ENCODE measurements at places on chromosomes 3 and 15.

- DNase-seq = no peak
These were observed 911 bp downstream of the RFTN1 start for GRCh38 chr3:16512435-16513140.

GRCh38 chr15:83062768-83063180, 4.3 kb downstream of the BTBD1 start:
- DNase-seq = no peak

DNA sequence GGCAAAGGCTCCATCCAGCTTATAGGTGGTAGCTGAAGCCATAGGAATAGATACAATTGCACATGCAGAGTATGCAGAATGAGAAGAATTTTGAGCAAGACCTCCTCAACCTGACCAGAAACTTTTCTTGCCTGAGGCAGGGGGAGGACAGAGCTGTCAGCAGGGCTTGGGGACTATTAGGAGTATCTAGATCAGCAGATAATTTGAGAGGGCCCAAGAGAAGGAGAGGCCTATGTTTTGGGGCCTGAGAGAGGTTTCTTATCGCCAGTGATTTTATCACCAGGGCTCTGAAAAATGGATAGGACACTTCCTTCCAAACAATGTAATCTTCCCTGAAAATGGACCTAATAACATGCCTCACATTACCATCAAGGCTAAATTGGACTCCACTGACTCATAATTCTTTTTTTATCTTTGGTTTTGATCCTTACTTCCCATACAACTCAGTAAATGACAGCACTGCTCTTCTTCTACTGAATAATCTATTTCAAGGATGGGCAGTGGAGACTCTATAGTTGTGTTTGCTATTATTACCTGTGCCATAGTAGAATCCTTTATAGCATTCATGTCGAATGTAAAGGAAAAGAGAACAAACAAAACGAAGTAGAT, 15.8 kb upstream of the RAMAC start:
- no peak for DNase-seq

- no peak for DNase-seq
These were observed 20.0 kb downstream of the SLC28A1 start for GRCh38 chr15:84904419-84904818.

GRCh38 chr3:132311841-132312240, 5.4 kb upstream of the ACP3 start:
- DNase-seq = peak; percentile 2

DNA sequence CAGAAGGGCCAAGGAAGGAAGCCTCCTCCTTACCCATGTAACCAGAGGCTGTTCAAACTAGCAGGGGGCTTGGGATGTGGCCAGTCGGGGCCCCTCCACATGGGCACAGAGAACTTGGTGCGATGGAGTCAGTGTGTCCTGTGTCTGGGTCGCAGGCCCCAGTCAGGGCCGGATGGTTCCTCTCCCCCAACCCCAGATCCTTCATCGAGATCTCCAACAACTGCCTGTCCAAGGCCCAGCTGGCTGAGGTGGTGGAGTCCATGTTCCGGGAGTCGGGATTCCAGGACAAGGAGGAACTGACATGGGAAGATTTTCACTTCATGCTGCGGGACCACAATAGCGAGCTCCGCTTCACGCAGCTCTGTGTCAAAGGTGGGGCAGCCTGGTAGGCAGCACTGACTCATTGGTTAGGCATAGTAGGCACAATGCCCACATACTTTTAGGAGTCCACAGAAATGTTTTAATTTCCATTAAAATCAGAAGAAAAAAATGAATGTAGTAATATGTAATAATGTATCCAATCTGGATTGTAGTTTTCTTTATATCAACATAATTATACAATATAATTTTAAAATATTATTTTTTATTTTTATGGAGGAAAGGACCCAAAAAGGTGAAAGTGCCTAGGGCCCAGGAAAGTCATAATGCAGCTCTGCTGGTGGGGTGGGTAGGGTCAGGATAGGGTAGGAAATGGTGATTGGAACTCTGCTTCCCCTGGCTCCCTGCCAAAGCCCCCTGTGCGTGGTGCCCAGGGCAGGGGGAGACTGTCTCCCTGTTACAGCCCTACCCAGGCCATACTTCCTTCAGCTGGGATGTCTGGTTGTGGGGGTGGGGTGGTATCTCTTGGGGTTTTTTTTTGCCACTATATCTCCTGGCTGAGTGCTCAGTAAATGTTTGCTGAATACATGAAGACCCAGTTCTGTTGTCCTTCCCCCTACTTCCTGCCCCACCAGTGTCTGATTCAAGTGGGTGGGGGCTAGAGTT, 18.6 kb downstream of the DUOX1 start:
- DNase-seq = peak; percentile 14

DNA sequence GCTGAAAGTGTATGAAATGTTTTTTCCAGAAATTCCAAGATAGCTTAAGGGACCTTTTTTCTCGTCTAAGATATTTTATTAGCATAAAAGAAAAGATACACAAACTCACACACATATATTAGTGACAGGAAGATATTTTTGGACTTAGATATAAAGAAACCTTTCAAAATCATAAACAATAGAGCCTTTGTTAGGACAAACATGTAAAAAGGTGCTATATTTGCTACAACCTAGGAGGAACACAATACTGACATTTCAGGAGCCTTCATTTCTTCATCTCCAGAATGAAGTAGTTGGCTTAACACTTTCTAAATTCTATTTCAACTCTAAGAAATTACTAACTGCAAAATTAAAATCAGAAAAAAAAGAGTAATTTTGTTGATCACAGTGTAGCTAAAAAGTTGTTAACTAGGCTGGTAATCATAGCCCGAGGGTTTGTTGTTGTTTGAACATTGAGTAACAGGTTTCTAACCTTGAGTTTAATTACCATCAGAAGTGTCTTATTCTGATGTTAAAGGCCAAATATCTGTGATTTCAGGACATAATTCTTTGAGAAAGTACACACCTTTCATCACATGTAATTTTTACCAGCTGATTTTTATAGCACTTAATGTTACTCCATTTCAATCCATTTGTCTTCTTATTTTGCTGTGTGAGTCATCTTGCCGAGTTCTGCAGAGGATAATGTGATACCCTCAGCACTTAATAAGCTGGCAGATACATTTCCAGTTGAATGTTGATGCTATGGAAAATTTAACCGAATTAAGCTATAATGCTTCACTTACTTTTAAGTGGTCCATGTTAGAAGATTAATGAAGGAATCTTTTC, 97.3 kb downstream of the MBNL1 start:
- DNase-seq = peak; percentile 51

Measured in fibroblast of skin of scalp (primary cell).